ENCODE measurements at places on chromosomes 13 and 19. TPM values are rescaled to one million over a fixed set of nuclear protein-coding genes. Genes with fewer than 3 reads are reported as not detected.
A peak's percentile ranks its signal among the peaks of the same experiment; 100 is the strongest.

DNA sequence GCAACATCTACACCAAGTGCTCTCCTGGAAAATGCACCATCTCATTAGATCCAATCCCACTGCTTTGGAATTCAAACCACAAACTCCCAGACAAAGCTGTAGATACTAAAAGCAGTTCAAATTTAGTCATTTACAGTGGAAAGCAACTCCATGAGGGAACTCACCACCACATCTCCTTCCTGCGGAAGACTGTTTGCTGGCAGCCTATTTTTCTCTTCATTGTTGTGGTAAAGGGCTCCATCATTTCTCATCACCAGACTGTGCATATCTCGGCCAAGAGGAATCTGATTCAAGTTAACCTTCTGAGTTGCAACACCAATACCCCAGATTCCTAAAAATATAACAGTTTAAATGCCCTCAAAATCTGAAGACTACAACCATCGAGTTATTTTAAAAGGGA is 8.4 kb downstream of the SPRYD7 start:
- no peak for DNase-seq

Gene SLC25A41
- not detected for total RNA-seq

DNA sequence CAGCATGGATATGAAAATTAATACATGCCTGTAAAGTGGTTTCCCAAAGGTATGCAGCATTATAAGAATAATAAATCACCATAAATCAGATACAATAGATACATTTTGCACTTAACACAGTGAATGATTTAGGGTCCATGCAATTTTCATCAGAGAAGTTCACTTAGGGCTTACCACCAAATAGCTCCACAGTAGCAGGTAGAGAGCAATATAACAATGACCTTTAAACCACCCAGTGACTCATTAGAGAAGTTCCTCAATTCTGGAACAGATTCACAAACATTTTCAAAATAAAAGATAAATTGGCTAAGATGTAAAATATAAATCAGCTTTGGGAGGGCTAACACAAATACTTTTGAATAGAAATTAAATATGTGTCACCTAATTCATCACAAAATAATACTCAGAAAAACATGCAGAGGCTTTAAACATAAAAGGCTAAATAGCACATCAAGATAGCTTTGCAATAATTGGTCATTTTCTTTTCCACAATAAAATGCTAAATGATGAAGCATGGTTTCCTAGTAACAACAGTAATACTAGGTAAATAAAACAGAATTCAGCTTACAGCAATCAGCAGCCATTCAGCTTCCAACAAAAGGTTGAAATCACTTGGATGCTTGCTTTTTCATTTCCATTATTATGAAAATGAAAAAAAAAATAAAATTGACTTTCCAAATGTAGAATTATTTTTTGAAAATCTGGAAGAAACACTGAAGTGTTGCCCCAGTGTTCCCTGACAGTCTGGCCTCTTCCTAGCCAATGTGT is 84.3 kb upstream of the NBEA start:
- DNase-seq: no peak

DNA sequence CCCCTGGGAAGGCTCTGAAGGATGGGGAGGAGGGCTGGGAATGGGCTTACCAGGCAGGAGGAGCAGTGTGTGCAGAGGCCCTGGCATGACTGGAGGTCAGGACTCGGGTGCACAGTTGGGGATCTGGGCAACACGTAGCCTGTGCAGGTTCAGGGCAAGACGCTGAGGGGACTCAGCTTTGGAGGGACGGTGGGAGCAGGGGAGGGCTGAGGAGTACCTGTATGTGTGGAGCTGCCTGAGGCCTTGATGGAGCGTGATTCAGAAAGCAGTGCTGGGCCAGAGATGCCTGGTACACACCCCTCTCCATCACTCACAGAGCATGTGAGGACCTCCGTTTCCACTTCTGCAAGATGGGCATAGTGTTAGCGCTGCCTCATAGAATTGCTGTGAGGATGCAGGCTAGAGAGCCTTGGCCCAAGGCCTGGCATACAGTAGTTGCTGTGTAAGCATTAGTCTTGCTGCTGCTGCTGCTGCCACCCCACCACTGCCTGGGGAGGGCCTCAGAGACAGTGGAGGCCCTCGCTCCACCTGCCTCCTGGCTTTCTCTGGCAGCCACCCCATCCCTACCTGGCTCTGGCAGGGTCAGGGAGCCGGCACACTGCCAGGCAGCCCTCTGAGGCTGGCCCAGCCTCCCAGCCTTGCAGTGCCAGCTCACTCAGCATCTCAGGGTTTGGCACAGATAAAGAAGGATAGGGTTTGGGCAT is 2.4 kb downstream of the PAK4 start:
- no peak for DNase-seq

- peak; percentile 74 for DNase-seq
Measured at GRCh38 chr19:35879770-35880317, 11.5 kb downstream of the APLP1 start.

DNA sequence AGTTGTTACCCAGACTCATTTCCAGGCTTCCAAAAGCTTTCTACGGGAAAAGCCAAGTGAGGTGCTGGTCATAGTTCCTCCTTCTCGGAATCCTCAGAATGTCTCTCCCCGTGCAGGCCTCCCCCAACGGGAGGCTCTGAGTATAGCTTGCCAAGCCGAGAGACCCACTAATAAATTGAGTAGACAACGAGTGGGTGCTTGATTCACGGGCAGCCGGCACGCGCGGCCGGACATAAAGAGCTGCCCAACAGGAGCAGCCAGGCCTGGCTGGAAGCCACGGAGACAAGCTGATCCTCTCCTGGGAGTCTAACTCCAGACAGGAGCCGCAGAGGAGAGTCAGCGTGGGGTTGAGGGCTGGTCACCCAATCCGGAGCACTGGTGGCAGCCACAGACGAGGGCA is 43.4 kb upstream of the MEDAG start:
- DNase-seq: no peak

DNA sequence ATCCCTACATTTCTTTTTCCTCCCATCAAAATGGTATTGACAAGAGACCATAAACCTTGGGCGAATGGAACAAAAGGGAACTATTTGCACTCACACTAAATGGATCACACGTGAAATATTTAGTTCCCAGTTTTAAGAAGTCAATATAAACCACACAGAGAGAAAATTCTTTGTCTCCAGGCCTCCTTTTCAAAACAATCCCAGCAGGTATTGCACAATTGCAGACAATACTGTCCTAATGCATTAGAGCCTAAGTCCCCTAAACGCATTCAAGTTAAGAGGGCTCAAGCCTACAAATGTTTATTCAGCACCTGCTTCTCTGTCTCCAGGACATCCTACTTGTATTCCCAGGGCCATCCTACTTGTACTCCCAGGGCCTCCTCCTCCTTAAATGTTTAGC is 1.3 kb upstream of the B3GLCT start:
- DNase-seq: no peak

GRCh38 chr13:104314926-104315535 is 1248.8 kb upstream of the SLC10A2 start:
- DNase-seq: no peak

All from tibial nerve (tissue), 4 donors.